MV-4-11 (cell line): ENCODE measurements at places on chromosomes 2 and 18.

DNA sequence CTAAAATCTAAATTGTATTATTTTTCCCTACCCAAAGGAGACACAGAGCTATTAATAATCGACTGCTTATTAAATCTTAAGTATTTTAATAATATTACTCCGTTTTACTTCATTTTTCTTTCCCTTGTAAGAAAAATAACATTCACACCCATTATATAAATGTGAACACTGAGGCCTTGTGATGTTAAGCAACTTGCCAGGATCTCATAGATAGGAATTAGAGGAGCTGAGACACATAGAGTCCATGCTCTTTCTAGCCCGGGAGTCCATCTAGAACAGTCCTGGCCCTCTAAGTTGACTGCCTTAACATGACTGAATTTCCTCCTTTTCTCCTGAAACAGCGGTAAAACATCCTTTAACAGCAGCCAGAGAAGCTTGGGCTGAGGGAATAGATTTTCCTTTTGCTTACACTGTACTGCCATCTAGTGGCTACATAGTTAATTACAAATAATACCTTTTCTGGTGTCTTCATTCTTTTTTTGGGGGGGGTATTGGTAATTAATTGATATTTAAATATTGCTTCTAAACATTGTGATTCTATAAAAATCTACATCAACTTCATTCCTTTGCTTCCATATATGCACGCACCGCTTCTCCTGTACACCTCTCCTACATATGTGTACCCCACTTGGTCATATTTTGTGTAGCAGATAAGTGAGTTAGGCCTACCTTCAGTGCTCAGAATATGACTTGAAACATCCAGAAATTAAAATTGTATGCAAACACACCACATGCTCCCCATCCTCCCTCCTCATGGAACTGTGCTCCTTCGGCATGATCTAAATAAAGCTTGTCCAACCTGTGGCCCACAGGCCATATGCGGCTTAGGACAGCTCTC lies 125.8 kb upstream of the HNMT start:
- DNase-seq, result peak; percentile 57

DNA sequence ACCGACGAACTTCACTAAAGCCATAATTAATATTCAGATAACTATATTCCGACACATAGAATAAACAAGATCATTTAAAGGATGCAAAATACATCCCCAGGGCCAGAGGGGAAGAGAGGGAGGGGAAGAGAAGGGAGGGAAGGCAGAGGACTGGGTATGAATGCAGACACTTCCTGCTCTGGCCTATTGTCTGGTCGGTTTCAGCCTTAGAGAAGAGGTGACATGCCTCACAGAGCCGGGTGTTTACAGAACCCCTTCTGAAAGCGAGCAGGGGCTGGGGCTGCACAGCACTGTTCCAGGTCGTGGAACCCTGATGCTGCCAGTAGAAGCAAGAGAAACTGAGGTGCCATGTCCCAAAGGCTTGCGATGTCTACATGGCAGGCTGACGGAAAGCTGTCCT lies 31.0 kb downstream of the CELF4 start:
- no peak for DNase-seq

DNA sequence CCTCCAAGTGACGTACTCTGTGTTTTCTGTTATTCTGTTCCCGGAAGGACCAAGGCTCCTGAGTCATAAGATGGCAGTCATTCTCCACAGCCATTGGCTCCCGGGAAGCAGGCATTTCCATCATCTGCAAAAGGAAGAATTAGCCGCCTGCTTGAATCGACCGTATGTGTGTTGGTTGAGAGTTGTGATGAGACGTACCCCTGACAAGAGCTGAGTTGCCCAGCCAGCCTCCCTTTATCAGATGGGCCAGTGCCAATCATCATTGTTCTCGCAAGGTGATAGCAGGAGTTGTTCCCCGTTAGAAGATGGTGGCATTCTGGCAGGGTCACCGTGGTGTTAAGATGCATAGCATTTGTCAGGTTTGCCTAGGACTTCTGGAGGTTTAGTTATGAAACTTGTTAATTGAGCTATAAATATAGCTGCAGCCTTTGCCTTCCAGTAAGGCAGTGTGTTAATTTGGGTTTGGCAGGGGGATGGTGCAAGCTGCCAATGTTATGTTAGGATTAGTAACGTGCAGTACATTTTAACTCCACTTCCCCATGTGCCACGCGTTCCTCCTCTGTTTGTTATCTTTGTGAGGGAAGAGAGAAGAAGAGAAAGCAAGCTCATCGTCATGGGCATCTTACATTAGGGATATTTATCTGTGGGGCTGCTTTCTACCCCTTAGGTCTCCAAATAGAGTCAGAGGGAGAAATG lies 652.7 kb upstream of the FANCL start:
- DNase-seq, result peak; percentile 53

GRCh38 chr2:41878716-41879234 lies 169.0 kb upstream of the PKDCC start:
- no peak for DNase-seq

- DNase-seq, result no peak
Observed at GRCh38 chr2:45388541-45389100, 222.4 kb downstream of the SRBD1 start.

GRCh38 chr2:26897807-26898479 lies 50.0 kb downstream of the DPYSL5 start:
- no peak for DNase-seq

DNA sequence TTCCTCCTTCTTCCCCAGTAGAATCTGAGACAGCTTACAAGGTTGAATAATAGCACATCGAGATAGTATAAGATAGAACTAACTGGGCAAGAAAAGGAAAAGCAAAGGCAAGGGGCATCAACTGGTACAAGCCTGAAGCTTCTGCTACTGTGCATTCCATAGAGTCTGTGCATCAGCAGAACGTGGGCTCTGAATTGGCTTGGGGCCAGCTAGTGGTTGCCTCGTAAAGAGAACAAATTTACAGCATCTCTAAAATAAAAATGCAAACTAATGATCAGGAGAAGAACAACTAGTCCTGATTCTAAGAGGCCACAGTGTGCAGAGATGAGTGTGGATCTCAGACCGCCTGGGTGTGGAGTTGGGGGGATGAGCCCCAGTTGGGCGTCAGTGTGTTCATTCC lies 36.6 kb downstream of the UPP2 start:
- DNase-seq, result no peak

GRCh38 chr2:239008677-239009588 lies 161.0 kb downstream of the TWIST2 start:
- DNase-seq, result no peak

- peak; percentile 52 for DNase-seq
Observed at GRCh38 chr2:187580462-187581124, 26.4 kb upstream of the TFPI start.

GRCh38 chr2:107728586-107728985 lies 98.1 kb upstream of the RGPD4 start:
- no peak for DNase-seq

DNA sequence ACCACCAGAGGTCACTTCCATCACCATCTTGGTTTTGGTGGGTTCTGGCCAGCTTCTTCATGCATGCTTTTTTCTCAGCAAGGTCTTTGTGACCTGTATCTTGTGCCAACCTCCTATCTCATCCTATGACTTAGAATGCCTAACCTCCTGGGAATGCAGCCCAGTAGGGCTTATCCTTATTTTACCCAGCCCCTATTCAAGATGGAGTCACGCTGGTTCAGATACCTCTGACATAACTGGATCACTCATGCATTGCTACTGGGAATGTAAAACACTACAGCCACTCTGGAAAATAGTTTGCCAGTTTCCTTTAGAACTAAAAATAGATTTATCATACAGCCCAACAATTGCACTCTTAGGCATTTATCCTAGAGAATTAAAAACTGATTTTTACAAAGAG lies 219.2 kb downstream of the IRS1 start:
- no peak for DNase-seq

- no peak for DNase-seq
Observed at GRCh38 chr2:8447610-8448221, 234.1 kb upstream of the ID2 start.

- DNase-seq, result no peak
Observed at GRCh38 chr2:85549826-85550225, 10.9 kb downstream of the MAT2A start.

DNA sequence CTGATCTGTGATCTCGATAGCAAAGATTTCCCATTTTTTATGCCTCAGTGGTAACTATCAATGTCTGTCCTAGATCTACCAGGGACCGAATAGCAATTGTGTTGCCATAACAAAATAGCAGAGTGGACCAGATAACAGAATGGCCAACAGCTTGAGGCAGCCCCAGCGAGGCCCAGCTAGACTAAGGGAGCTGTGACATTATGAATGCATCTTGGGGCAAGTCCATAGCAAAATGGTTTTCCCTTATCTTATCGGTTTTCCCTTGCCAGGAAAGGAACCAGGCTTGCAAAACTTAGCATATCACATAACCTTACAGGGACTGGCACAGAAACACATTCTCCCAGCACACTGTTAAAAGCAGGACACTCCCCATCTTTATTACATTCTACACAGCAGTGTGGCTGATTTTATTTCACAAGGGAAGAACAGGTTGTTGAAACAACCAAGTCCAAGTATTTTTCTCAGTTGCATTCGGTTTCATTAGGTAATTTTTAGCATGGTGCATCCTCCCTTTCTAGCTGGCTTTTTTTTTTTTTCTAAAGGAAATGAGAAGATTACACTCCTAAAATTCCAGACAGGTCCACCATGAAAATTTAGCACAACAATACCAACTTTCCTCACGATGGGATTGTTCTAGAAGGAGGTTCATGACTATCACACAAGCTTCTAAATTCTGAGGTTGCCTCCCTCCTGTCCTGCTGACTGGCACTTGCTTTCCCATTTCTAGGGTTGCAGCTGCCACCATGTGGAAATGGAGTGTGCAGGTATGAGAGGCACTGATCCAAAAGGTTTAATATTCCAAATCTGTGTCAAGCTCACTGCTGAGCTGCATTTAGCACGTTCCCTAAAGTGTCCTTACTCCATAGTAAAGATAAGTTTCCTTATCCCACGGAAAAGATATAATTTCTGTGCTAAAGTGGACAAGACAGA lies 97.0 kb upstream of the SLC35G4 start:
- DNase-seq, result peak; percentile 24

DNA sequence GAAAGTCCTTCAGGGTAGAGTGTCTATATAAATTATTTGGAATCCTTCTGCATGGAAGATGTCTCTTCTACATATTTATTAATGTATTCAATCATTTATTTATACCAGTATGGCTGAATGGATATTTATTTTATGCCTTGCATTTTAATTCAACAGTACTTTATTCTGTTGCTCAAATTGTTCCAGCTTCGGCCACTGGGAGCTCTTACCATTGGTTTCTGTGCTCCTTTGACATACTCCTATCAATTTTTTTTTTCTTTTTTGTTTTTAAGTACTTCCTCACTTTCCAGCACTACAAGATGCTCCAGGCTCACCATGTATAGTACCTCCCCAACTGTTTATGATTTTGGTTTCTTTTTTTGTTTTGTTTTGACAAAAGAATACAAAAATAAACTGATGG lies 39.4 kb upstream of the WIPF1 start:
- peak; percentile 21 for DNase-seq

- DNase-seq, result no peak
Observed at GRCh38 chr2:238289574-238289973, 1.2 kb upstream of the PER2 start.

DNA sequence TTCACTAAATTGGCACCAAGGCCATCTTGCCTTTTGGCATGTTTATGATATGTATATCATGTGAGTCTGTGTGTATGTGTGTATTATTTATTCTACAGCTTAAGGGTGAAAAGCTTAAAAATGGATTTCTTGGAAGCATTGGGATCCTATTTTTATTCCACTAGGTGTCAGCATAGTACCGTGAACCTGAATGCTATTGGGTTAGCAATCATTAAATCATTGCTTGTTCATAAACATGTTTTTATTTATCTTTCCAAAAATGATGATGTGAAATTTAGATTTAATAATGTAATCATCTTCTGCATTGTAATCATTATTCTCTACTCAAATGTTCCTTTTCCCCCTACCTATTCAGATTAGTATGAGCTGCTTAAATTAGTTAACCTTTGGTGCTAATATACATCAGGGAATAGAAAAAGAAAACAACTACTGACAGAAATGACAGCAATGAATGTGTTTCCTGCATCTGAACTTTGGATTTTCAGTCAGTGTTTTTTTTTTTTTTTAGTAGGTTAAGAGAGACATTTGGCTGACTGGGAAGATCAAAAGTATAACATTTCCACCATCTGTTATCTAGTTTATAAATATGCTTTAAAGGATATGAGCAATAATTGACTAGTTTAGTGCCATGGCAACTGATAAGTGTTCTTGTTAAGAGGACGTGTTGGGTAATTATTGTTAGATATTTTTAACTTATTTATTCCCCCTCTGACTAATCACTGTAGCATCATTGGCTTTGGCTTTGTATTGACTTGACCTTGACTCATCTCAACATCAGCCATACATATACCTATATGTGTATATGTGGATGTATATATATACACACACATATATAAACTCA lies 14.1 kb upstream of the ZSWIM2 start:
- DNase-seq, result peak; percentile 11

- DNase-seq, result no peak
Observed at GRCh38 chr2:187985195-187985594, 306.5 kb upstream of the GULP1 start.

DNA sequence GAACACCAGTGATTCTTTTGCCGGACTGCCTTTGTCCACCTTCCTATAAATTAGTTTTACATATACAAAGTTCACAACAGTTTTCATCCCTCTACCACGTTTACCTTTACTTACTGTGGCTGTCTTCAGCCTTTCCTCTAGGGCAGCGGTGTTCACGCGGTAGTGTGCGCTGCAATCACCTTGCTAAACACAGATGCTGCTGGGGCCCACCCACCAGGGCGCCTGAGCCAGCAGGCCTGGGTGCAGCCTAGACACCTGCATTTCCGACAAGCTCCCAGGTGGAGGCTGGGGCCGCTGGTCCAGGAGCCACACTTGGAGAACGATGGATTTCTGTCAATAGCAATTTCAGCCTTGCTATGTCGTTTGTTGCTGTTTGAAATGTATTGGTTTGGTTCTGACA lies 83.1 kb downstream of the NDUFA10 start:
- no peak for DNase-seq

DNA sequence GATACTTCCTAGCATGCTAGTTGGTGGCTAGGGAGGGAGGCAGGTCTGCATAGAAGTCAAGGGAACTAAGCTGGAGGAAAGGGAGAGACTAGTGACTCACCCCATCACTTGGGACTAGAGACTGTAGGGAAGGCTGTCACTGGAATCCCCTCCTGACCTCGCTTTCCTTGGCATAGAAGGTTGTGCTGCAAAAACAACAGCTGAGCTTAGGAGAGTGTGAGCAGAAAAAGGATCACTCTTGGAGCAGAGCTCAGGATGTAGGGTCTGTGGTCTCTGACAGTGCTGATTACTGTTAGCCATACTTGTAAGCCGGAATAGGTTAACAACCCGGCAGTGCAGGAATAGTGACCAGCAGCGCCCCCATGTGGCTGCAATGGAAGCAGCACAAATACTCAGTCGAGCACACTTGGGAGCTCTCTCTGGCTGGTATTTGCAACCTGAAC lies 66.9 kb upstream of the SMAD2 start:
- peak; percentile 21 for DNase-seq
